ENCODE measurements at places on chromosomes 6 and 20. TPM values are rescaled to one million over a fixed set of nuclear protein-coding genes. Genes with fewer than 3 reads are reported as not detected.

B3GAT2 gene
- 0.24 TPM for total RNA-seq

GRCh38 chr6:72959821-72960220 is 265.5 kb downstream of the KHDC1L start:
- no peak for DNase-seq
- H3K27me3 ChIP-seq: no peaks in the 10 kb centered on the region
- no peak overlapping the region for H3K27ac ChIP-seq
- H3K4me1 ChIP-seq: no peaks in the 10 kb centered on the region
- H3K4me3 ChIP-seq: no peak overlapping the region

DNA sequence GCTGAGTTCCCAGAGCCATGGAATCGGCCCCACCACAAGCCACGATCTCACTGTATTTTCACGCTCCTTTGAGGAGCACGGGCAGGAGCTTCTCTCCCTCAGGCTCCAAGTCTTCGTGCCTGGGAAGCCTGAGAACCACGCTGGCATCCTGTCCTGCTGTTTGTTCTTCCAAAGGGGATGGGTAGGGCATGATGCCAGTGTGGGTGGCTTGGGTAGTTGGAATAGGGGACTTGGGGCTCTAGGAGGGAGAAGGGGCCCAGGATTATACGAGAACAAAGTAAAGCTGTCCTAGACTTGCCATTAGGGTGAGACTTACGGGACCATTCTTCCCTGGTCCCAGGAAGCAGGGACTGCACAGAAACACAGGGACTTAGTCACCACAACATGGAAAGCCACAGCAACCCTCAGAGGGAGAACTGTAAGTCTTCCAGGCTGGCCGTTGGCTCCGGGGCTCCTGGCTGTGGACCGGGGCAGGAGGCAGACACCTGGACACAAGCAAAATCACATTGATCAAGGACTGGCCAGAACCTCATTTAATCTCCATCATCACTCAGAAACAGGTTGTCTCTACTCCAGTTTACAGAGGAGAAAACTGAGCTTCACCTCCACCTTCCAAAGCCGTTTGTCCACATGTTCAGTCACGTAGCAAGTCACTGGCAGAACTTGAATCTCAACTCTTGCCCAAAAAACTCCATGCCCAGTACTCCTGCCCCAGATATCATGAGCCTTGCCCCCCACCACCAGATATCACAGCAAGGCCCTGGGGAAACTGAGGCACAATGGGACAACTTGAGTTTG is 1.3 kb downstream of the CCN5 start:
- H3K36me3 ChIP-seq: no peaks in the 10 kb centered on the region
- H3K27ac ChIP-seq: no peak overlapping the region
- no peaks in the 10 kb centered on the region for H3K27me3 ChIP-seq
- no peaks in the 10 kb centered on the region for H3K4me1 ChIP-seq
- H3K4me3 ChIP-seq: no peak overlapping the region

DOK5 gene
- total RNA-seq: 4.5 TPM

All from H9 (cell line).